Activated CD4-positive, alpha-beta T cell treated with anti-CD3 and anti-CD28 coated beads, Interleukin-2, Interleukin-6, amounts not matched to agents 100 ng/mL and 50 ng/mL, durations not matched to agents 16 hours and 8 hours (primary cell): ENCODE measurements at places on chromosomes 5 and 9.
A peak's percentile ranks its signal among the peaks of the same experiment; 100 is the strongest.

DNA sequence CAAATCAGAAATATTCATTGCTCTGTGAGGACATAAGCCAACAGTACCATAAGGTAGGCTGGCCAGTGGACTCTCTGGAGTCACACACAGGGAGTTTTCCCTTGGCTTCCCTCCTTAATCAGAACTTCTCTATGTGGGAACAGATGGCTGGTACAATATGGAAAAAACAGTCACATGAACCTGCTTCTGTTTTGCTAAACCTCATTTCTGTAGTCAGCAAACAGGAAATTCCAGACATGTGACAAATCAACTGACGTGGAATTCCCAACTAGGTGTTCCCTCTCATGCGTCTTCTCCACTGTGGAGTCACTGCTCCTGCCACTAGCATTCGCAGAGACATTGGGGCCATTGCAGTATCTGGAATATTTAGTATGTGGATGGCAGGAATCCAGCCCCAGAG is 617.6 kb downstream of the KIF4B start:
- DNase-seq: no peak

- no peak for DNase-seq
These were observed 297.2 kb downstream of the MED10 start for GRCh38 chr5:6080930-6081726.

DNA sequence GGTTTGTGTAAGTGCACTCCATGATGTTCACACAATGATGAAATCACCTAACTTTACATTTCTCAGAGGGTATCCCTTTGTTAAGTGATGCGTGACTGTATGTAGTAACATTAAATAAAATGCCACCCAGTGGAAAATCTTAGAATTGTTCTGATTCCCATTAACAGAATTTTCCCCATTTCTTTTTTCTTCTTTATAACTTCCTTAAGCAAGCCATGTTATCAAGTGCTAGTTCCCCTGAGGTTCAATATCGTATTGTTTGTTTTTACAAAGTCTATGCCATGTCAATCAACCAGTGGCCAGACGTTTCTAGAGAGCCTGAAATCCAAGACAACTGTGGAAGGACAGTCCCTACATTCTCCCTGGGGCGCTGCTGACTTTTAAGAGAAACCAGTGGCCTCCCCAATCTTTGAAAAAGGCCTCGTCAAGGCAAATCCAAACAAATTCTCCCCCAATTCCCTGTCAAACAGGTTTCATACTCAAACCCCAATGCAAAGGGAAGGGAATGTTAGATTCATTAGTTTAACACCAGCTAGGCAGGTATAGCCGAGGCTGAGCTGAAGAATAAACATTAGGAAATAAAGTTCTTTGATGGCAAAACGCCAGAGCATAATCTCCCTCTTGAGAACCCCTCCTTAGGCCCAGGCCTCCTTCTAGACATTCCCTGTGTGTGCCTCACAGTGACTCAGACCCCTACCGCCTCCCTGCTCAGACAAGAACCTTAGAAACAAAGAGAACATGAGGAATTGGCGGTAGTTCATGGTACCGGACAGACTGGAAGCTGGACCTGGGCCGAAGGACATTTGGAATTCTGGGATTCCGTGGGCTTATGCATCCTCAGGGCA is 198.7 kb downstream of the GNA14 start:
- DNase-seq: no peak

DNA sequence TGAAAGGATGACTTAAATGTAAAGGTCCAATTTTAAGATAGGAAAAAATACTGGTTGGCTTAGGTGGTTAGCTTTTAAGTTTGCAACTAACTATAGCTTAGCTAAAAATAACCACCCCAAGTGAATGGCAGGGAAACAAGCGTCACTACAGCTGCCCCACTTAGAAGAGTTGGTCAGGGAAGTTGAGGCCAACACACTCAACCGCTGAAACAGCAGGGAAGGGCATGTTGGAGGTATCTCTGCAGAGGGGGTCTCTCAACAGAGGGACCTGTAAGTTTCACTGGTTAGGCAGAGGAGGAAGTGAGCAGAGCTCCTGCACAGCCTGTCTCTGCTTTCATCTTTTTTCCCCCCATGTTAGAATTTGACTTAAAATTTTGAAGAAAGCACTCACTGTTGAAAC is 75.3 kb downstream of the LHFPL2 start:
- DNase-seq: no peak

DNA sequence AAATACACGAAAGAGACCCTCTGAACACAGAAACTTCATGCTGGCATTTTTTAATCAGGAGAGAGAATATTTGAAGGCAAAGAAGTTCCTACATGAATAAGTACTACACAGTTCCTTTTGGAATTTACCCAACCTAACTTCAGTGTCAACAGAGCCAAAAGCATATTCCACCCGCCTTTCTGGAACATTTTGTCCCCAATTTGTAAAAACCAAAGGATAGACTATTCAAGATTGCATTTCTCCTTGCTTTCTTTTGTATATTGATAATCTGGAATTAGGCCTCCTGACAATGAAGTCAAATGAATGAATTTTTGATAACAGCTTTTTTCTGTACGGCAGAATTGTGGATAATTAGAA is 39.4 kb upstream of the TRAF1 start:
- DNase-seq: no peak

- DNase-seq: no peak
These were observed 56.9 kb upstream of the MSX2 start for GRCh38 chr5:174667526-174667925.

DNA sequence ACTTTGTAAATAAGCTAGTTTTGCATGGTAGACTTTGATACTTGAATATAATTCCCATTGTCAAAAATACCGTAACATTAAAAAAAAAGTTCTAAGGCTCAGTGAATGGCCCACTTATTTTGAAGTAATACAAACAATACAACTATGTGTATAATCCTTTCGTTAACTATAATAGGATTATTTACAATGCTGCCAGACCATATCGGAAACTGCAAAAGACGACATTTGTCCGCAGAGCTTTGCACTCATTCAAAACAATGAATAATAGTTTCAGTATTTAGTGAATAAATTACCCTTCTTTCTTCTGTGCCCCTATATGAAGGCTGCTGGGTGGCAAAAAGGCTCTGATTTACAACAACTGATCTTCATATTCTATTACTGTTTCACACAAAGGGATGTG is 121.8 kb downstream of the DROSHA start:
- DNase-seq: no peak

DNA sequence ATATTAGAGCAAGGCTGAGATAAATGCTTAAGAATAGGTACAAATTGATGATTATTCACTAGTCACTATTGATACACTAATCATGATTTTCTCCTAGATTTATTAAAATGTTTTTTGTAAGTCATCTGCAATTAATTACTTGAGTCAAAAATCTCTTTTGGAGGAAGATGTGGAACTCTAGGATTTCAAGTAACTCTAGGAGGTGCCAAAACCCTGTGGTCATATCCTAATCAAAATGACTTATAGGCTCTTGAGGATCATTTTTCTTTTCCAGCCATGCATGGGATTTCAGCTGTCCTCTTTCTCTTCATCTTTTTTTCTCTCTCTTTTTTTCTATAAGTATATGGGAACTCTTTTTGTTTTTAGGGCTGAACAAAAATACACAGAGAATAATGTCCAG is 141.8 kb upstream of the CD180 start:
- no peak for DNase-seq

DNA sequence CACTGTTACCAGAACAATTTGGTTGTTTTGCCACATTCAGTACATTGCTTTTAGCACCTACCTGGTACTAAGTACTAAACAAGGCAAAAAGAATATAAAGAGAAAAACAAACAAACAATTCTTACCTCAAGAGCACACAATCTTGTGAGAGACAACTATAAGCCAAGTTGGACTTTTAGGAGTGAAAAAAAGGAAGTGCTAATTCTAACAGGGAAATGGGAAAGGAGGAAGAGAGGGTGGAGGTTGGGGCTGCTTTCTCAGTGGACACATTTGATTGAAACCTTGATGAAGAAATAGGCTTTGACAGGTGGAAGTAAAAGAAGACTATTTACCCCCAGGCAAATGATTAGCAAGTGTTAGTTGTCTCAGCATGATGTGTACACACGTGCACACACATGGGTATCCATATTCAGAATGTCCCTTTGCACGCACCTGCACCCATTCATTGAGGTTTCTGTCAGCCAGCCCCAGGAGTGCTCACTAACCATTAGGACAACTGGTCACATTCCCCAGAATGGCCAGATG is 302.6 kb downstream of the ACTL7B start:
- DNase-seq: no peak

DNA sequence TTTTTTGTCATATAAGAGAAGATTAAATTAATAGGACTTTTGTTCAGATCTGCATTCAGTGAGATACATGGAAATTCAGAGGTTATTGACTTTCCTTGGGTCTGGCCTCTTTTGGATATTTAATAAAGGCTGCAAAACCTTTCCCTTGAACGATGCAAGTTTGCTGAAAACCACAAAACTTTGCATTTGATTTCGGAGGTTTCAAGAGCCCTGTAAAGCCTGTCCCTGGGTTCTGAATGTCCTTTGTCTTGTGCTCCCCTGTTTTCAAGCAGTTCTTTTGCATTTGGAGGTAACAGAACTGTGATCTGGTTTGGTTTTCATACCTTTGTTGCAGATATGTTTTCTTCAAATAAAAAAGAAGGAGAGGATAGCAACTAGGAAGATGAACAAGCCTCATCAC is 188.1 kb upstream of the DMRT1 start:
- no peak for DNase-seq

GRCh38 chr5:129245489-129245888 is 150.9 kb downstream of the ISOC1 start:
- DNase-seq: no peak

GRCh38 chr9:136202454-136203407 is 2.2 kb downstream of the LHX3 start:
- DNase-seq: no peak

- DNase-seq: no peak
These were observed 194.4 kb upstream of the PTGER4 start for GRCh38 chr5:40485021-40485998.

DNA sequence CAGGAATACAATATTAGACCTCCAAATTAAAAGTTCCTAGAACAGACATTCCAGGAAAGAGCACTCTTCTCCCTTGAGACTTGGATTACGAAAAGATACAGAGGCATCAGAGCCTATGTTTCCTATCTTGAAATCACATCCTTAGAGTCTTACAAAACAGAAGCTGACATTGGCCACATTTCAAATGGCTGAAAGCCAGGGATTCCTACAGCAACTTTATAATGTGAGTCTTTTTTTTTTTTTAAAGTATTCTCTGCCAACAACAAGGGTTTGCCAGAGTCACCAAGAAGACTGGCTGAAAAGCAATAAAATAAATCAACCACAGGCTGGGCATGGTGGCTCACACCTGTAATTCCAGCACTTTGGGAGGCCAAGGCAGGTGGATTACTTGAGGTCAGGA is 63.1 kb downstream of the TRPM6 start:
- DNase-seq: no peak

DNA sequence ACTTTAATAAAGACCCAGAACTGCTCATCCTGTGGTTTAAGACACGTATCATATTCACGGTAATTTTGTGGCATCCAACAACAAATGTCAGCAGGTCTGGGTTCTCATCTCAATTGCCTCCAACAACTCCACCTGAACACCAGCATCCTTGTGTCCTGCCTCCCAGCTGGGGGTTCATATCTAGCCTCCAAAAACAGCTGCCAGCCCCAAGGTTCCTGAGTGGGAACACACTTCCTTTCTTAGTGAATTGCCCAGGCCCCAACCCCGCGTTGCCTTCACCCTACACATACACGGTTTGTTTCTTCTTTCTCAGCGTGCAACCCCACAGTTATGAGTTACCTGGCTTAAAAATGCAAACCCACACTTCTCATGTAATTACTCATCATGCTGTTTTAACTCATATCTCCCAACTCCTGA is 77.9 kb downstream of the SEMA4D start:
- peak; percentile 84 for DNase-seq
